Activated CD8-positive, alpha-beta memory T cell treated with anti-CD3 and anti-CD28 coated beads, Interleukin-2, amount 10 ng/mL, durations not matched to agents 7 days and 5 days (primary cell): ENCODE measurements at places on chromosomes 11 and 22.

DNA sequence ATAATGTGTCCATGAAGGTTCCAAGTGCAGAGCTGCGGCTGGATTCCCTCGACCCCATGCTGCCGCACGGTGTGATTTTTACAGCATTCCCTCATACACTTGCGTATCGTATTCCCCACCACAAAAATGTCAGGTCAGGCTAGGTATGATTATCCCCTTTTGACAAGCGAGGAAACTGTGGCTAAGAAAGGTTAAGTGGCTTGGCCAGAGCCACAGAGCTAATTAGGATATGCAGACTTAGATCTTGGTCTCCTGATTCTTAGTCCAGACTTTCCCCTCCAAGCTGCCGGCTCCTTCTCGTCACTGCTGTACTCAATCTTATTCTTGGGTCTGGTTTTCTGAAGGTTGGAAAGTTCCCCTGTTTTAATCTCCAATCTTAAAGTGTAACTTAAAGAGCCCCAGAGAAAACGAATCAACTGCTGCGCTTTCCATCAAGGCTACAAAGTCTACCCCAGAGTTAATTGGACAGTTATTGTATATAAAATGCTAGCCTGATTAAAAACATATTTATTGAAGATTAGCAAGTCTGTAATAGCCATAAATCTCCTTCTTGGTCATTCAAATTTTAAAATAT is 176.6 kb downstream of the ADAMTS15 start:
- DNase-seq, result no peak

- DNase-seq, result no peak
Measured at GRCh38 chr22:20126284-20127029, 5.1 kb upstream of the ZDHHC8 start.

GRCh38 chr11:106398502-106399075 is 321.1 kb downstream of the AASDHPPT start:
- no peak for DNase-seq

DNA sequence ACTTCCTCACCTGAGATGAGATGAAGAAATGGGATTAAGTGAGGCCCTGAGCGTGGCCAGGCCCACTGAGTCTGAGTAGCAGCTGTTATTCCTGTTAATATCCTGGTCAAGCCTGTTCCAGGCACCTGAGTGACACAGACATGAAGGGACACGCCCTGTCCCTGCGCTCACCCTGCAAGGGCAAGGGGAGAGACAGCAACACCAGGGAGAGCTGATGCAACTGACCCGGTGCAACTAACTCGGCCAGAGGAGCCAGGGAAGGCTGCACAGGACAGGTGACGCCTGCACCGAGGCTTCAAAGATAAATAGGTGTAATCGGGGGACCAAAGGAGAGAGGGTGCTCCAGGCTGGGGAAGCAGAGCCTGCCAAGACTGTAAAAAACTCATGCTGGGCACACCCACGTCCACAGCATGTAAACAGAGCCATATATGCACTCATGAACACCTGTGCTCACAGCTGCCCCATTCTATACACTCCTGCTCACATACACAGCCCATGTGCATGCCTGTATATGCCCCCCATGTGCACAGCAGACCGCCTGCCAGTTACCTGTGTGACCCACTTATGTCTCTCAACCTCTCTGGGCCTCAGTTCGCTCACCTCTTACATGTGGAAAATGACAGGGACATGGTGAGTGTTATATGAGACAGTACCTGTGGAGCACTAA is 22.8 kb upstream of the GCAT start:
- no peak for DNase-seq

GRCh38 chr11:64777449-64778222 is 706 bp downstream of the SF1 start:
- peak; percentile 86 for DNase-seq

- no peak for DNase-seq
Measured at GRCh38 chr22:42356533-42356932, 75.7 kb downstream of the NFAM1 start.

GRCh38 chr11:66715346-66716085 is 13.5 kb downstream of the SPTBN2 start:
- no peak for DNase-seq

DNA sequence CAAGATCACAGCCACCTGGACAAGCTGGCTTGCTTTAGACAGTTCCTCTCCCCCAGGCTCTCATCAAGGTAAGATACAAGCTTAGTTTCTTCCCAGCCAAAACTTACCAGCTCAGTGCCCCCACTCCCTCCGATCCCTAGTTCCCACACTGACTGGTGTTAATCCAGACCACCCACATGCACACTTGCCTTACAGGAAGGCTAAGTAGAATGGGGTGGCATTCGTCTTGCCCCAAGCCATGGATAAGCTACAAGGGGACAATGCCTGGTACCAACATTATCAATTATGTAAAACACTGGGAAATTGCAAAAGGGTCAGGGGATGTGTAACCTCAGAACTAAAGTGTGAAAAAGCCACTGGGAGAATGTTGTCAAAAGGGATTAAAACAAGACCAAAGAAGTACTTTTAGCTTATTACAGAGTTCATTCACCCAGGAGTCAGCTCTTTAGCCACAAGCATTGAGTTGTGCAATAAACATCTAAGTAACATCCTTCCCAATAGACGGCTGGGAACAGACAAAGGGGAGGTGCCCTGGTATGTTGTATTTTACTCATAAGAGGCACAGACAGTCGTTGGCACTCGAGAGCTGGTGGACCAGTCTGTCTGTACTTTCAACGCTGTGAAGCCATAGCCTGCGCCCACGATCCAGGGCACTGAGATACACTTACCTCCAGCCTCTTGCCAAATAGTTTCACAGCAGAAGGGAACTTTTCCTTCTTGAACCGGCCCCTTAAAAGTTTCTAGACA is 1.1 kb downstream of the DHCR7 start:
- no peak for DNase-seq

GRCh38 chr11:73653996-73654395 is 7.6 kb downstream of the PLEKHB1 start:
- no peak for DNase-seq

- no peak for DNase-seq
Measured at GRCh38 chr22:22168190-22168940, 76.2 kb upstream of the VPREB1 start.

- no peak for DNase-seq
Measured at GRCh38 chr22:31730344-31730711, 19.6 kb downstream of the PRR14L start.

GRCh38 chr11:65872586-65873317 is at the start of gene EFEMP2:
Gene EFEMP2, minus strand, starts transcription at chr11:65872800. Its CDS starts 446 bp downstream, at chr11:65872354.
- no peak for DNase-seq

- no peak for DNase-seq
Measured at GRCh38 chr11:70146895-70147520, 56.1 kb upstream of the FADD start.

- peak; percentile 85 for DNase-seq
Measured at GRCh38 chr11:2428322-2428795, 16.0 kb downstream of the TRPM5 start.

- no peak for DNase-seq
Measured at GRCh38 chr22:30169002-30169401, 77.6 kb downstream of the LIF start.

- no peak for DNase-seq
Measured at GRCh38 chr22:17229991-17230630, 10.9 kb upstream of the ADA2 start.

- DNase-seq, result no peak
Measured at GRCh38 chr22:33083212-33083611, 25.0 kb upstream of the SYN3 start.

- DNase-seq, result no peak
Measured at GRCh38 chr11:62153087-62153395, 29.2 kb downstream of the INCENP start.

DNA sequence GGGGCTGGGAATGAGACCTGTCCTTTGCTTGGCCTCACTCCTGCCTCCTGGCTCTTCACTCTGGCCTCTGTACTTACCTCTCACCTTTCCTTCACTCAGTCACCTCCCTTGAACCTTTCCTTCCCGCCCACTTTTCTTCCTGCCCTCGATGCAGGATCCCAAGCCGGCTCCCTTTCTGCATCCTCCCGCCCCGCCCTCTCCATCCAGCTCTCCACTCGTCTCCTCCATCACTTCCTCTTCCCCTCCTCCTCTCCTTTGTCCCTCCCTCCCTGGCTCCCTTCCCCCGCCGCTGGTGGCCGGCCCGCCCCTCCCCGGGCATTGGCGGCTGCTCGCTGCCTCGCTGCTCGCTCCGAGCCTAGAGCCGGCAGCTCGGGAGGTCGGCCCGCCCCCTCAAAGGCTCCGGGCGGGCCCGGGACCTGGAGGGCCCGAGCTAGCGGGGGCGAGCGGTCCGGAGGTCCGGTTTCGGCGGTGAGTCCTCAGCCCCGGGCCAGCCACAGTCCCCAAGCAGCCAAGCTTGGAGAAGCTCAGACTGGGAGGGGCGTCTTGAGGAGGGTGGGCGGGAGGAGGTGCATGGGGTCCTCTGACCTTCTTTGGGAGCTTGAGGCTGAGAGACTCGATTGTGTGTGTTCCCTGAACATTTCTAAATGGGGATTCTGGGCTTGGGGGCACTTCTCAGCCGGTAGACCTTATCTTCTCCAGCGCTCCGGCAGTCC is 13.8 kb downstream of the PHLDB1 start:
- no peak for DNase-seq

GRCh38 chr22:49026494-49027367 is 800.9 kb downstream of the BRD1 start:
- DNase-seq, result no peak

DNA sequence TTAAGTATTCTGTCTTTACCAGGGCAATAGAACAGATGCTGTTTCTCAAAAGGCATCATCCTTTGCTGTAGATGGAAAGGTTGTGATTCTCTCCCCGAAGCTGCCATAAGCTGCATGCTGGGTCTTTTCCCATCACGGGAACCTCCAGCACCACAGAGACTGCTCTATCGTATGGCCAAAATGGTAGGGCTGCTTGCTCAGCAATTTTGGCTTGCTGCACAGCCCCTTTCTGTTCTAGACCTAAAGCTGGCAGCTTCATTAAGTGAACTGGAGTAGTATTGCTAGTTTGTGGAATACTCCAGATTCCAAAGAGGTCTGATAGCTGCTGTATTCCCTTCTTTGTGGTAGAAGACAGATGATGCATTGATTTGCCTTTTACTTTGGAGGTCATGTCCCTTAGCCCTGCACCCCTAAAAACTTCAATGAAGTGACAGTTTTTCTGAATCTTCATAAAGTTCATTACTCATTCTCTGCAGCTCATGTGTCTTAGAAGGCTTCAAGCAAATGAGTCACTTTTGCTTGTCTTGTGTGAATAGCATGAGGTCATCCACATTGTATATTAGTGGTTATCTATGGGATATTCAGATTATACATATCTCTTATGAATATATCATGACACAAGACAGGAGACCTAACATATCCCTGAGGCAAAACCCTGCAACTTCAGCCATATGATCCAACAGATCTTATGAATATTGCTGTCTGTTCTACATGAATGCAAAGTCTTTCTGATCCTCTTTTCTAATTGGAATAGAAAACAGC is 245.3 kb downstream of the FAM76B start:
- DNase-seq, result no peak

- no peak for DNase-seq
Measured at GRCh38 chr11:78298291-78298771, 109.6 kb downstream of the USP35 start.

DNA sequence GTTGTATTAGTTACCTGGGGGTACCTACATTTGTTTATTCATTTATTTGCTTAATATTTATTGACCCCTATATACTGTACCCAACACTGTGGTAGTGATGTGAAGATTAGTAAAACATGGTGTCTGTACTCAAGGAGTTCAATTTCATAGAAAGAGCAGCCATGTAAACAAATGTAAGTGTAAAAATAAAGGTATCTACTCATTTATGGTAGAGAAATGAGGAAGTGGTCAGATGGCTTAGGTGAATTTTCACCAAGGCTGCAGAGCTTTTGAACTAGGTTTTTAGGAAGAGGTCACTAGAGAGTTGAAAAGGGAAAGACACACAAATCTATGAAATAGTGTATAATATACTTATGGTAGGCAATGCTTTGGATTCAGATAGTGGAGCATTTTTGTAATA is 11.1 kb downstream of the CTR9 start:
- no peak for DNase-seq

DNA sequence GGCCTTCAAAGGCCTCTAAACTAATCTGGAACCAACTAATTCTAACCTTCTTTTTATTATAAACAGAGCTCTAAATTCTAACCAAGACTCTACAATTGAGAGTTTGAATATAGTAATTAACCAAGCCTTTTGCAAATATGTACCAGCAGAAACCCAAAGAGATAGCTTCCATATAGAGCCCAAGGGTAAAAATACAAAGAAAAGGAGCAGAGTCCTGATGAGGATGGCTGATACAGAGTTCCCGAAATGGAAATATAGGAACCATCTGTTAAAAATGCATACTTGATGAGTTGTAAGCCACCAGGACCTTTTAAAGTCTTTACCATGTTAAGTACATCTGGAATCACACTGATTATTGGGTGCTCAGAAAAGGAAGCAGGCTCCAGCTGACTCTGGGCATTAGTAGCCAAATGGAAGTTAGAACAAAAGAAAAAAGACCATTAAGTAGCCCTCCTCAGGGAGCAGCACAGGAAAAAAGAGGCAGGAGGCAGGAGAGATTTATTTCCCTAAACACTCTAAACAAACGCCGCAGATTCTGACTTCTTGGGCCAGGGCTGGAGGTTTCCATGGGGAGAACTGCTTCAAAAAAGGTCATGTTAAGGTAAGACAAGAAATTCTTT is 463.1 kb upstream of the FAT3 start:
- DNase-seq, result no peak

- DNase-seq, result no peak
Measured at GRCh38 chr11:93020248-93021046, 51.0 kb downstream of the MTNR1B start.

- DNase-seq, result no peak
Measured at GRCh38 chr22:19886605-19887255, 32.1 kb upstream of the GNB1L start.

DNA sequence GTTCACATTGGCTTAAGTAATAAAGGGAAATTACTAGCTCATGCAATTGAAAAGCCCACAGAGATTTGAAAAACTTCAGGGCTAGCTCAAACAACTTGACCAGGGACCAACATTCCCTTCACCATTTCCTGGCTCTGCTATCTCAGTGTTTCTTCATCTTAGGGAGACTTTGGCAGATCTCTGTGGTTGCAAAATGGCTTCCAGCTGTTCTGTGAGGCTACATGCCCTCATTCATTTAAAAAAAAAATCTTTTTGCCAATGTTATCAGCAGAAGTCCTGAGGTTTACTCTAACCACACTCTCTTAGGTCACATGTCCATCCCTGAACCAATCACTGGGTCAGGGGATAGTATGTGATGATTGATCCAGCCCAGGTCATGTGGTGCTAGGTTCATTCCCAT is 13.9 kb upstream of the RASSF10 start:
- no peak for DNase-seq

DNA sequence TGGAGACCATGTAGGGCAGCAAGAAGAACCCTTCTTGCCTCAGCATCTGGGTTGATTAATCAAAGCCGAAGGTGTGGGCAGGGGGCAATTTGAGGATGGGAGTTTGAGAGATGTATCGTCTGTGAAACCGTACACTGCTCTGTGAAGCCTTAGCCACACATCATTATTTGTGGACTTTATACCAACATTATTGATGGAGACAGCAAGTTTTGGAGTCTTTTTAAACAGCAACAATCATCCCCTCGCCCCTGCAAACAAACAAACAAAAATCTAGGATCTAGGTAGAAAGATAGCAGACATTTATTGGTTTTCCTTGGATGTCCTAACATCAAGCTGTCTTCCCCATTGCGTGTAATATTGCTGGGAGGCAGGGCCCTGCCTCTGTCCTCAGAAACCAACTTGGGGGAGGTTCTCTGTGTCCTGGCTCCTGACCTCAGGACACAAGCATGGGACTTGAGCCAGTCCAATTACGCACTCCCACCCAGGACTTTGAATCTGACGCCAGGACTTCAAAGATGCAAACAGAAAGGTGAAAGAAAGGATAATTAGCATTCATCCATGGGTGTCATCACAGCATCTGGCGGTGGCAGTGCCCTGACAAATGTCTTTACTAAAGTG is 61.6 kb upstream of the PLET1 start:
- DNase-seq, result no peak
